KG1 (cell line): ENCODE measurements at places on chromosomes 5 and 9.

DNA sequence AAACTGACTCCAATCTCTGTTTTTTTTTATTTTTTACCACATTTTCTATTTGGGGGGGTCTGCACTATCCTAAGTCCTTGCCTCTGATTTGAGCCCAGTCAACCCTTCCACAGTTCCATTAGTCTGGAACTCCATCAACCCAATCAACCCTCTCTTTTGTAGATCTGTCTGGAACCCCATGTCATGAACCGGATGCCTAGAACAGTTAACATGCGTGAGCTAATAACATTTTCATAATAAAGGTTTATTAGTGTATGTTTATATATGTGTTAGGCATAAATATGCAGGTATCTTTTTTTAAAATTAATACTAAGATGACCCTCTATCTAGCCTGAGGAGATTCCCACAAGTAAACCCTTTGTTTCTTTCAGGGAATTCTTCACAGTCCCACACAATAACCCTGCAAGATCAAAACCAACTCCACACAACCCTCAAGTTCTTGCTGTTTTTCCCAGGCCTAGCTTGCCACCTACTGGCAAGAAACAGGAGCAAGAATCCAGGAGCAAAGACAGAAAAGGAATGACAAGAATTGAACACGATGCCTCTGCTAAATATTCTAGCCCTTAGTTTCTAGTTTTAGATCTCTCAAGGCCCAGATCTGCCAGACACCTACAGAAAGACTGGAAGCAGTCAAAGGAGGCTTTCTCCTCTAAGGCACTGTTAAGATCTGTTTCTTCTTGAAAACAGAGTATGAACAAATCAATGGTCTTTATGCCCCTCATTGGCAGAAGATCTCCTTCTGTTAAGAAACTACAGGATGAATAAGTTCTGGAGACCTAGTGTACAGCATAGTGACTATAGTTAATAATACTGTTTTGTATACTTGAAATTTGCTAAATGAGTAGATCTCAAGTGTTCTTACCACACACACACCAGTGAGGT is 100.4 kb downstream of the TRIM36 start:
- no peak for DNase-seq

GRCh38 chr5:66171349-66172344 is 27.5 kb downstream of the SREK1 start:
- DNase-seq, result no peak

- DNase-seq, result peak; percentile 89
Observed at GRCh38 chr9:91193658-91194391, 167.9 kb downstream of the AUH start.

GRCh38 chr9:94031380-94031779 is 52.9 kb upstream of the PTPDC1 start:
- DNase-seq, result no peak

- DNase-seq, result peak; percentile 5
Observed at GRCh38 chr5:134004626-134005416, at the start of gene VDAC1. TSS of gene VDAC1 (minus strand) at chr5:134004975. CDS start at chr5:133993012, 11,963 bp downstream.
